Pancreas (tissue), 10 donors: ENCODE measurements at places on chromosomes 13 and 19. TPM values are rescaled to one million over a fixed set of nuclear protein-coding genes. Genes with fewer than 3 reads are reported as not detected.
A peak's percentile ranks its signal among the peaks of the same experiment; 100 is the strongest.

Gene CABP5
- not detected for total RNA-seq

Gene UBE2L5
- total RNA-seq, result not detected

Gene CD70
- total RNA-seq, result not detected

Gene CEACAM8
- not detected for total RNA-seq

Gene ZNF583
- total RNA-seq, result 2.5 TPM

DNA sequence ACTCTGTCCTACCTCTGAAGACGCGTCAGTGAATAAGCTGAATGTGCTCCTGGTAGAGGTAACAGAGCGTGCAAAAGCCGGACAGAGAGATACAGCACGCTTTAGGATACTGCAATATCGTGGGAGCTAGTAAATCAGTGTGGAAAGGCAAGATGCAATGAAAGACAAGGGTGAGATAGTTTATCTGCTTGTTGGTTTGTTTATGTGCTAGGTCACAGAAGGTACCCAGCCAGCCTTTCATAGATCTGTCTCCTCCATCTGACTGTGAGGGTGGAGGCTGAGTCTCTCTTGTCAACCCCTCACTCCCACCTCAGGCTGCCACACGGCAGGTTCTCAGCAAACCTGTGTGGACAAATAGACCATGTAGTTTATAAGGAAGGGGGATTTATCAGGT, 904 bp upstream of the GIPC1 start:
- no peak for DNase-seq

GRCh38 chr13:46320821-46321220, 66.2 kb downstream of the RUBCNL start:
- no peak for DNase-seq

DNA sequence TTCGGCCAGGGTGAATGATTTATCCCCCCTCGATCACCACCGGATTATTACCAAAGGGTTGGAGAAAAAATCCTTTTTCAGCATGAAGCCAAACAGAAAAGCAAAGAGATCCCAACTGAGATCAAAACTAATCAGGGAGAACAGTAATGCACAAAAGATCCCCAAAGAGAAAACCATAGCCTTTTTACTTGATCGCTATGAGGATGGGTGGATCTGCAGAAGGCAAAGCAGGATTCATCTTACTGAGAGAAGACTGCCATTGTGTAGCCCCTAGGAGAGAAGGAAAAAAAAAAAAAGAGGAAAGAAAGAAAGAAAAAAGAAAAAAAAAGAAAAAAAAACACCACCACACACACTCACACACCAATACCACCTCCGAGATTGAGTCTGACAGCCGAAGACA, at the start of gene FGF14:
TSS of gene FGF14 (minus strand) at position 283 of the 400 bp plus-strand sequence.
- no peak for DNase-seq

GRCh38 chr19:28493884-28494283, 719.1 kb downstream of the UQCRFS1 start:
- no peak for DNase-seq

- no peak for DNase-seq
Measured at GRCh38 chr19:23286477-23286876, 36.3 kb upstream of the ZNF724 start.

- no peak for DNase-seq
Measured at GRCh38 chr13:27541386-27541785, 78.9 kb downstream of the LNX2 start.

DNA sequence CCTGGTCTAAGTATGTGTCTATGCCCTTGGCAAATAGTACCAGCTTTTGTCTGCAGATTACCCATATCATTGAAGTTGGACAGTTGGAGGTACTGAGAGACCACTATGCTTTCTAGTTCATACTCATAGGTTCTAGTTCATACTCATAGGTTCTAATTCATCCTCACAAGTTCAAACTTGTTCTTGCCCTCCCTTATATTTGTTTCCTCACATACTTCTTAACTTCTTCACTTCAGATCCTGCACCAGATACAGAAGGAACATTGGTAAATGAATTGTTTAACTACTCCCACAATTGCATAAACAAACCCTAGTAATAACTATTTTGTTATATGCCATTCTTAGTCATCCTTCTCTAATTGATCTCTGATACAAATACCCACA, 172.2 kb downstream of the SLITRK1 start:
- DNase-seq, result no peak

DNA sequence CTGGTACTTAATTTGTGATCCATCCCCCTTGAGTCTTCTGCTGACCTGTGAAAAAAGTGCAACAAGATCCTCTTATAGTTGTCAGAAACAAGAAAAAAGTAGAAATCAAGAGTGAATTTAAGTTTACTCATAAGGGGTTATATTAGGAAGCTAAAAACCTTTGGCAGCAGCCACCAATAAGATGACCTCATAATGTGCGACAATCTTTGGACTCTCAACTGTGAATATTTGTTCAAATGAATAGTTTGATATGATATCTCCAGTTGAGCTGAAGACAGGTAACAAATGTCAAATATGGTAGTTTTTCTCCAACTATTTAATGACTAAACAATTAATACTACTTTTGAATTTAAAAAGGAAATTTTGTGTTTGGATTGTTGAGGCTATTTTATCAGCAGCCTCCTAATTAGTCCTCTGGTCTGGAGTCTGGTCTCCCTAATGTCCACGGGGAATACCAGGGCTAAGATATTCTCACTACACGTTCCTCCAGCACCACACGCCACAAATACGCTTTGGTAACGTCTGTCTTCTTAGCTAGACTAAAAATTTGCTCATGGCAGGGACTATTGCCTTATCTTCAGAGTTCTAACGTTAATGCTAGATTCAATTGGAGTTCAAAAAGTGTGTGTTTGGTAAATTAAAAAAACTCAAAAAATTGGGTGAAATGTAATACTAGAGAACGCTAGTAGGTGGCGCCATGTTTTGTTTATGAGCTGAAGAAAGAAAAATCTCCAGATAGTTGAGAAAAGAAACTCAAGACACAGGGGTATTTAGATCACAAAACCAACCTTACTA, 51.0 kb upstream of the PDX1 start:
- DNase-seq, result no peak

DNA sequence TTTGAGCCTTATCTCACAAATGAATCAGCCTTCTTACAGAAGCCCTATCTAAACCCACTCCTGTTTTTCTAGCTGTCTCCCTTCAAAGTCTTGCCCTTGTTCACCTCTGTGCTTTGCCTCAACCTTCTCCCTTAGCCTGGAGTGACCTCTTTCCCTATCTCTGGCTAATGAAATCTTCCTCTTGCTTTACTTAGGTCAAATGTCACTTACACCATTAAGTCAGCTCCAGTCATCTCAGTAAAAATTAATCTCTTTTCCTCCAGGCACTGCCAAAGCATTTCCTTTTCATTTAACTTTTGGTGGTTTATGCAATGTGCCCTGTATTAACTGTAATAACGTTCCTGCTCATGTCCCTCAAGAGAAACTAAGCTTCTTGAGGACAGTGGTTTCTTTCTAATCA, 596.5 kb upstream of the MIR17HG start:
- no peak for DNase-seq

DNA sequence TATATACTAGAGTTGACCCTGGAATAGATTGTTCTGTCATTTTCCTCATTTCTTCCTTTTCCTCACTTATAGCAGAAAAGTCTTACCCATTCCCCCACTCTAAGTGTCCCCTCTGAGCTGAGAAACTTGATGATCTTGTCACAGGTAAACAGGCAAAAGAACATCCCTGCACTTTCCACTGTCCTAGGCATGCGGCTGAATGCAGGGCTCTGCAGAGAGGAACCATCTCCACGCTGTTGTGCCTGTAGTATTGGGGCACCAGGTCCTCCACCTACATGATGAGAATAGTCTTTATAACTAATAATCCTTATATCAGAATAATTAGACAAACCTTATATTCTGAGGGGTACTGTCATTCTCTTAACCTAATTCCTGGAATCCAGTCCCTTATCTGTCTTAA, 211.3 kb downstream of the RBM26 start:
- no peak for DNase-seq

- no peak for DNase-seq
Measured at GRCh38 chr19:2278459-2279158, 3.4 kb downstream of the PEAK3 start.

- peak; percentile 59 for DNase-seq
Measured at GRCh38 chr19:13093407-13094105, 9.1 kb downstream of the LYL1 start.

DNA sequence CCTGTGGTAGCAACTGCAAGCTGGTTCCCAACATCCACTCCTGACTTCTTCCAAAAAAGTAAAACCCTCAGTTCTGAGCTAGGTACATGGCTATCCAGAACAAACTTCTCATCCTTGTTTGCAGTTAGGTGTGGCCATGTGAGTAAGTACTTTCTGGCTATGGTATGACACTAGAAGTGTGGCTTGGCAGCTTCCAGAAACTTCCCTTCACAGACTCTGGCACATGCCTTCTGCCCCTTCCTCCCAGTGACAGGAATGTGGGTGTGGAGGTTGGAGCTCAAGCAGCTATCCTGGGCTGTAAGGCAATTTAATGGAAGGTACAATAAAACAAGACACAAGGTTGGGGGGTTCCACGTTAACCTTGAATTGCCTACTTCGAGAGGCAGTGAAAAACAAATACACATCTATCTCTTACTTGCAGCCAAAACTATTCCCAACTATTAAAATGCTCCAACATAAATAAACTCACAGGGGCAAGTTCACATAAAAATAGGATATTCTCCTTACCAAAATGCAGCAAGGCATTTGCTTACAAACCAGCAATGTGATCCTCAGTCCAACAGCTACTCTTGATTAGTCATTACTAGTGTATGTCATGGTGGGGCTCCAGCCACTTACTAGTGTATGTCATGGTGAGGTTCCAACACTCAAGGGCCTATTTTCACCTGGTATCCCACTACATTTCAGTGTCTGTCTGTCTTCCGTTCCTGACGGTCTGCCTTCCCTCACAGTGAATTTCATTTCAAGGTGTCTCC, 3.1 kb downstream of the SMG9 start:
- no peak for DNase-seq

DNA sequence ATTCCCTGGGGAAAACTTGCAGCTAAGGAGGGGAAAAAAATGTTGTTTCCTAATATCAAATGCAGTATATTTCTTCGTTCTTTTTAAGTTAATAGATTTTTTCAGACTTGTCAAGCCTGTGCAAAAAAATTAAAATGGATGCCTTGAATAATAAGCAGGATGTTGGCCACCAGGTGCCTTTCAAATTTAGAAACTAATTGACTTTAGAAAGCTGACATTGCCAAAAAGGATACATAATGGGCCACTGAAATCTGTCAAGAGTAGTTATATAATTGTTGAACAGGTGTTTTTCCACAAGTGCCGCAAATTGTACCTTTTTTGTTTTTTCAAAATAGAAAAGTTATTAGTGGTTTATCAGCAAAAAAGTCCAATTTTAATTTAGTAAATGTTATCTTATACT, 33.6 kb downstream of the TNFSF11 start:
- DNase-seq, result no peak
